ENCODE measurements at places on chromosomes 1 and 21.
A peak's percentile ranks its signal among the peaks of the same experiment; 100 is the strongest.

GRCh38 chr1:11806307-11806936 lies 431 bp downstream of the CLCN6 start:
- peaks cover 66% of the 10 kb centered on the region for H3K4me1 ChIP-seq
- DNase-seq, result no peak
- H3K4me3 ChIP-seq, result peak overlapping the region; percentile 94
- no peaks in the 10 kb centered on the region for H3K27me3 ChIP-seq
- H3K36me3 ChIP-seq, result no peaks in the 10 kb centered on the region

DNA sequence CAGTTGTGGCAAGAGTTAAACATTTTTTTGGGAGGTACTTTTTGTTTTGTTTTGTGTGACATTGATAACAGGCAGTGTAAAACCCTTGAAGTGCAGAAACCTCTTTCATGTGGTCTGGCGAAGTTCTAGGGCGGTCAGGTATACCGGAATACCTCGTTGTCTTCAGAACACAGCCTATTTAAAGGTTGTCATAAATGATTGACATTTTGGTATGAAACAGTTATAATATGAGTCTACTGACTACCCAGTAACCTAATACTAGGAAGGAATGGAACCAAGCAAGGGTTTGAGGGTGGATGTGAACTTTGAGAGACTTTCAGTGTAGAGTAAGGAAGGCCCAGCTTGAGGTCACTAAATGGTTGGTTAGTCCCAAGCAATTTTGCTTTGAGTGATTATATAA lies 40.5 kb downstream of the PATJ start:
- no peak overlapping the region for H3K27ac ChIP-seq
- no peaks in the 10 kb centered on the region for H3K36me3 ChIP-seq
- H3K4me3 ChIP-seq, result no peak overlapping the region
- H3K4me1 ChIP-seq, result no peaks in the 10 kb centered on the region

- H3K4me1 ChIP-seq, result peaks cover 5% of the 10 kb centered on the region
- no peaks in the 10 kb centered on the region for H3K27me3 ChIP-seq
- H3K4me3 ChIP-seq, result no peak overlapping the region
- DNase-seq, result no peak
- no peaks in the 10 kb centered on the region for H3K36me3 ChIP-seq
These were observed 378.7 kb downstream of the SEC16B start for GRCh38 chr1:177591155-177591554.

- DNase-seq, result no peak
- H3K27me3 ChIP-seq, result no peaks in the 10 kb centered on the region
- H3K4me3 ChIP-seq, result no peak overlapping the region
- H3K27ac ChIP-seq, result no peak overlapping the region
These were observed 14.1 kb downstream of the ADGRB2 start for GRCh38 chr1:31749785-31750735.

DNA sequence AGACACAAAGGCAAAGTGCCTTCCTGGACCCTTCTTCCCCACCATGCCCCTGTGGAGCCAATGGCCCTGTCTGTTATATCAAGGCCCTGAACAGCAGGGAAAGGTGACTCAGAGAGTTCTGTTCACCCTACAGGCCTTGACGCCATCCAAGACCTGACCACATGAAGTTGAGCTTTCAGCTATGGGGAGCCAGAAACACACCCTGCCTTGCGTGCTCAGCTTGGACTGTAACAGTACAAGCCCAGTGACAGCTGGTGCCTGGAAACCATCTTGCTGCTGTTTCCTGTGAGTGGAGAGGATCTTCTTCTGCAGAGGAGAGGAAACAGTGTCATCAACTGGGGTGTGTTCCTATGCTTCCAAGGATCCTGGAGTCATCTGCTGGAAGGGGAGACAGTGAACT lies 165.0 kb upstream of the IRF2BP2 start:
- no peak for DNase-seq
- no peaks in the 10 kb centered on the region for H3K27me3 ChIP-seq
- peaks cover 9% of the 10 kb centered on the region for H3K4me1 ChIP-seq
- H3K27ac ChIP-seq, result no peak overlapping the region
- no peaks in the 10 kb centered on the region for H3K36me3 ChIP-seq

GRCh38 chr1:189657715-189658114 lies 819.9 kb downstream of the BRINP3 start:
- no peaks in the 10 kb centered on the region for H3K36me3 ChIP-seq
- H3K4me3 ChIP-seq, result no peak overlapping the region

DNA sequence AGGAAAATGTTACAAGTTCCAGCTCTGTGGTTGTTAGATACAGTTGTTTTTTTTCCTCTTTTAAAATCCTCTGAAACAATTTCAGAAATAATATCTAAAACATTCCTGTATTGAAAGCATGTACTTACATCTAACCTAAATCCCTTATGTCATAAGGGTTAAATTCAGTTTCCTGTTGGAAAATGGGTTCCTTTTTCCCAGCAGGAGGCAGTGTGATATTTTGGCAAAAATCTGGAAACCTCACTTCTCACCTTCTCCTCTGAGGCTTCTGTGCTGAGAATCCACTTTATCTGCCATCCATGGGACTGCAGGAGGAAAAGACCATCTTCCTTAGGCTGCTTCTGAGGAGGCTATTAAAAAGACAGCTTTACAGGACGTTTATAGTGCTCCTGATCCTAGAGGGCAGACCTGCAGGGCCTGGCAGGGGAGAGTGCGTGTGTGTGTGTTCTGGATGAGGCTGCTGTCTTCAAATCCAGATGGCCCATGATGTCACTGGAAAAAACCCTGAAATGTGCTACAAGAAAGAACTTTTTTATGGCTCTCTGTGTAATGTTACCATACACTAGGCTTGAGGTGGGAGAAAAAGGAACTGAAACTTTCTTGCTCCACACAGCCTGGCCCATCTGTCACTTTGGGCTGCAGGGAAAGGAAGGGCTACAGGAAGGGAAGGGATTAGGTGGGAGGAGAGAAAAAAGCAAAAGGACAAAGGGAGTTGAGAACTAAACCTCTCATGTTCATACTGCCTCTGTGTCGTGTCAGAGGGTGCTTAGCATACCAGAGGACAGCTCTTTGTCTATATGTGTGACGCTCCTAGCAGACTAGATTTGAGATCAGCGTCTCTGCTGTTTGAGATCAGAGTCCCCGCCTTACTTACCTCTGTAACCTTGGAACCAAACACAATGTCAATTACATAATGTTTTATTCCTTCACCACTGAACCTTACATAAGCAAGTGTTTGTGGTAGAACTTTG lies 379.2 kb upstream of the SPAG17 start:
- H3K4me1 ChIP-seq, result no peaks in the 10 kb centered on the region
- H3K36me3 ChIP-seq, result no peaks in the 10 kb centered on the region
- H3K27ac ChIP-seq, result no peak overlapping the region
- no peak for DNase-seq

- H3K27me3 ChIP-seq, result no peaks in the 10 kb centered on the region
- peak overlapping the region; percentile 98 for H3K27ac ChIP-seq
- no peak for DNase-seq
- peaks cover 53% of the 10 kb centered on the region for H3K4me1 ChIP-seq
These were observed 2.0 kb downstream of the LRRC41 start for GRCh38 chr1:46301406-46301807.

DNA sequence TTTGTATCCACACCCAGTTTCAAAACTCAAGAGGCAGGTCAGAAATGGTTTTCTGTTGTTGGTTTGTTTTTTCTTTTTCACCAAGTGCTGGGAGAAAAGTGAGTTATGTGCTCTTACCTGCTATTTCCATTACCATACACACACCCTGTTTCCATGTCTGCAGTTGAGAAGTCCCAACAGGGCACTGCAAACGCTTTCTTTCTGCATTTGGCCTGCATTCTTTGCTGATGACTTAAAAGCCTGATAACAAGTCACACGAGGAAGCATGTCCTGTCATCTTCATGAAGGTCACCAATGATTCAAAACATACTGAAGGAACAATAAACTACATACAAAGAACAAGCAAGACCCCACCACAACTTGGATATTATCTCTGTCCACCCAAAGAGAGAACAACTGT lies 24.8 kb upstream of the KCNE1 start:
- H3K4me1 ChIP-seq, result no peaks in the 10 kb centered on the region
- DNase-seq, result no peak
- H3K36me3 ChIP-seq, result no peaks in the 10 kb centered on the region
- no peak overlapping the region for H3K27ac ChIP-seq

DNA sequence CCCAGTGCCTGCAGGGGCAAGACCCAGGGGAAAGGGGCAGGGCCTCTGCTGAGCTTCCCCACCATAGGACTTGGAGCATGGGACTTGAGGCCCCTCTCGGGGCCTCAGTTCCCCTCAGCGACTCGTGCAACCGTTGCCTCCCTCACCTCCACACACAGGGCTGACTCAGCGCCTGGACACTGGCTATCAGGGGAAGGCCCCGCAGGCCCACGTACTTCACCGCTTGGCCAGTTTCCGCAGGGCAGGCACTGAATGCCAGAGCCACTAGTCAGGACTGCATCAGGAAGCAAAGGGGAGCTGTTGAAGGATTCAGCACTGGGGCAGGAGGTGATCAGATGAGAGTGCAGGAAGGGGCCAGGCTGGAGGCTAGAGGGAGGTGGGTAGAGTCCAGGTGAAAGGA lies 15.5 kb upstream of the FAM131C start:
- H3K4me1 ChIP-seq, result peaks cover 19% of the 10 kb centered on the region
- no peak for DNase-seq
- no peak overlapping the region for H3K4me3 ChIP-seq
- no peaks in the 10 kb centered on the region for H3K36me3 ChIP-seq
- H3K27me3 ChIP-seq, result no peaks in the 10 kb centered on the region

DNA sequence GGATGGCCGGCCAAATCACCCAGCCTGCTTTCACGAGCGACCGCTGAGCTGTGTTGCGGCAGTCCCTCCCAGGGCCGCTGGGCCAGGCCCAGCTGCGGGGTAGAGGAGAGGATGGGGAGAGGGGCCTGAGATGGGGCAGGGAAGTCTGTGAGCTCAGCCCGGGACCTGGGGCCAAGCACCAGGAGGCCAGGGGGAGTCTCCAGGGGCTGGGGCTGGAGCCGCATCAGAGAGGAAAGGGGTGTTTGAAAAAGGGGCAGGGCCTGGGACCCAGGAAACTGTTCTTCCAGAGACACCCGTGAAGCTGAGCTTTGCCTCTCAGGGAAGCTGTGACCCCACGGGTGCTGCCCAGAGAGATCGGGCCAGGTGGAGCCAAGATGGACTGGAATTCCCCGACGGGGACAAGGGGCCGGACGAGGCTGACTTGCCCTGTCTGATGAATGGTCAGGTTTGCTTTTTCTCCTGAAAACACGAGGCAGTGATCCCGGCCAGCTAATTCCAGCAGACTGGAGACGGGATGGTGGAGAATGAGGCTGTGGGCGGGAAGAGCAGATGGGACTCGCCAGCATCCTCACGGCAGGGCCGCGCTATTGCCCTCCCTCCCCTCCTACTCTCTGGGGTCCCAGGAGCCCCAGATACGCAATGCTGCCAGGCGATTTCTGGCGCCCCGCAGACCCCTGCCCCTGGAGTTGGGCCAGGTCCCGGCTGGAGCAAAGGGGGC lies 40.3 kb upstream of the COL18A1 start:
- peaks cover 51% of the 10 kb centered on the region for H3K4me1 ChIP-seq
- DNase-seq, result no peak
- H3K36me3 ChIP-seq, result no peaks in the 10 kb centered on the region
- H3K27ac ChIP-seq, result peak overlapping the region; percentile 98
- H3K4me3 ChIP-seq, result peak overlapping the region; percentile 9

- DNase-seq, result no peak
- peaks cover 26% of the 10 kb centered on the region for H3K4me1 ChIP-seq
- H3K36me3 ChIP-seq, result peaks cover 61% of the 10 kb centered on the region
- no peak overlapping the region for H3K4me3 ChIP-seq
- no peaks in the 10 kb centered on the region for H3K27me3 ChIP-seq
- H3K27ac ChIP-seq, result peak overlapping the region; percentile 19
These were observed 15.9 kb downstream of the TMEM63A start for GRCh38 chr1:225866061-225866837.

DNA sequence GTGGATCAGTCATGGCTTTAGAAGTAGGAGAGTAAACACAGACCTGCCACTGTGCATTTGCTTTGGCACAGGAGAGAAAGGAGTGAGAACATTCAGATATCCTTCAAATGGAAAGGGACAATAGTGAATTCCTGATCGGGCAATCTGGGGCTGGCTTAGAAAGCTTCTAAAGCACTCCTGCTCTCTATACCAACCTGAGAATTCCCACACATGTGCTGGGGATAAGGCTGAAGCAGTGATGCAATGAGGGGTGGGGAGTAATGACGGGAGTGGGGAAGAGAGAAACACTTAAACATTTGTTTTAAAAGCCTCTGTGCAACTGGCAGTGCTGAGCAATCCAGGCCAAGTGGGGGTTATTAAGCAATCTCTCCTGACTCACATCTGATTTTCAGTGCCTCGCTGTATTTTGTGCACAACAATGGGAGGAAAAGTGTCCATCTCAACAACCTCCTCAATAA lies 108.8 kb downstream of the KIAA0319L start:
- peaks cover 29% of the 10 kb centered on the region for H3K4me1 ChIP-seq
- H3K36me3 ChIP-seq, result no peaks in the 10 kb centered on the region
- no peak overlapping the region for H3K4me3 ChIP-seq
- H3K27me3 ChIP-seq, result no peaks in the 10 kb centered on the region
- no peak for DNase-seq

DNA sequence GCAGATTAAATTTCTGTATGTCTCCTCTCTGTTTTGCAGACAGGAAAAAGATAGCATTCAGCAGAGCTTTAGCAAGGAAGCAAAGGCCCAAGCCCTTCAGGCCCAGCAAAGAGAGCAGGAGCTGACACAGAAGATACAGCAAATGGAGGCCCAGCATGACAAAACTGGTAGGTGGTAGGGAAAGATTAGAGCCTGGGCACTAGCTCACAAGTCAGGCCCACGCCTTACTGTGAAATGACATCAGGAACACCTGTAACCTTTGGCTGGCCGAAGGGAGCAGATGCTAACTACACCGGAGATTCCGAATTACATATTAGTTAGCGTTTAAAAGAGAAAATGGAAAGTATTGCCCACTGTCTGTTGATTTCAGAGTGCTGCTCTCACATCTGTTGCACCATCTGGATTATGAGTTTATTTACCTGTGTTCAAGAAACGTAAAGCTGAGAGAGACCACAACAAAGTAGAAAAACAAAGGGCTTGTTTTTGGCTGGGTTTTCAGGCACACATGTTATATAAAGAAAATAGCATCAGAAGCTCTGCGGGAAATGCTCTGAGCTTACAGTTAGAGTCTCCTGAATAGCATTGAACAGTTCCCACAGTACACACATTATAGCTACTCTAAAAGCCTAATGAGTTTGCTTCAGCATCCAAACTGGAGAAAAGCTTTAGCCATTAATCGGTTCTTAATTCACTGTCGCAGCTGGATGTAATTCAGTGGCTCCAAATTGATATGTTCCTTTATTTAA lies 160.0 kb downstream of the SDCCAG8 start:
- H3K4me3 ChIP-seq, result no peak overlapping the region
- no peak for DNase-seq
- H3K27me3 ChIP-seq, result no peaks in the 10 kb centered on the region
- H3K4me1 ChIP-seq, result no peaks in the 10 kb centered on the region
- H3K27ac ChIP-seq, result no peak overlapping the region
